Left kidney (tissue), 8 donors: ENCODE measurements at places on chromosomes 12 and 14. TPM values are rescaled to one million over a fixed set of nuclear protein-coding genes. Genes with fewer than 3 reads are reported as not detected.

GRCh38 chr14:52063052-52063462 lies 5.8 kb downstream of the NID2 start:
- no peak for DNase-seq

Gene SLC38A2
- polyA plus RNA-seq, result 239 TPM

DNA sequence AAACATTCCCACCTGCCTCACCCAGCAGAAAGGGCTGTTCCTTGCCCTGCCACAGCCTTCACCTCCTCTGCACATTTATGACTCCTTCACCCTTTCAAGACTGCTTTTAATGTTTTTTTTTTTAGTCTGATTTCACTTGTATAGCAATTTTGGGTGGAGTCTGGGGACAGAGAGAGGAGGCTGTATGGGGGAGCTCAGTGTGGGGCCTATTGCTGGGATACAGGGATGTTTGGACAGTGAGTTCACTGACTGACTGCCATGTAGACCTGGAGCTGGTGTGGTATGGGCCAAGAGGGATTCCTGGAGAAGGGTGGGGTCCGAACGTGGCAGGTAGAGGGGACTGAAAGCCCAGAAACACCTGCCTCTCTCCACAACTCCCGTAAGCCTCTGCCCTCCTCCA lies 1.9 kb upstream of the KRT85 start:
- DNase-seq, result no peak

DNA sequence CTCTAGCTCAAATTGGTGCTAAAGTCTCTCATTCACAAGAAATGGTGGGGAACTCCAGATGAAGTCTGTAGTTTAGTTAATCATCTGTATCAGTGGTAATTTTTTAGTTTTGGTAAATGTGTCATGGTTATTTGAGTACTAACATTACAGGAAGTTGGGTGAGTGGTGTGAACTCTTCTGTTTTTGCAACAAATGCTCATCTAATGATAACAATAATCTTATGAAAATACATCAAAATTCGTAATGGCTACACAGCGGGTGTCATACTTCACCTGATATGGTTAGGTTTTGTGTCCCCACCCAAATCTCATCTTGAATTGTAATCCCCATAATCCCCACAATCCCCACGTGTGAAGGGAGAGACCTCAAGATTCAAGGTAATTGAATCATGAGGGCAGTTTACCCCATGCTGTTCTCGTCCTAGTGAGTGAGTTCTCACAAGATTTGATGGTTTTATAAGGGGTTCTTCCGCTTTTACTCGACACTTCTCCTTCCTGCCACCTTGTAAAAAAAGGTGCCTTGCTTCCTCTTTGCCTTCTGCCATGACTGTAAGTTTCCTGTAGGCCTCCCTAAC lies 209.3 kb upstream of the FOXN3 start:
- DNase-seq, result no peak

Gene ARHGEF25
- polyA plus RNA-seq, result 30.5 TPM

DNA sequence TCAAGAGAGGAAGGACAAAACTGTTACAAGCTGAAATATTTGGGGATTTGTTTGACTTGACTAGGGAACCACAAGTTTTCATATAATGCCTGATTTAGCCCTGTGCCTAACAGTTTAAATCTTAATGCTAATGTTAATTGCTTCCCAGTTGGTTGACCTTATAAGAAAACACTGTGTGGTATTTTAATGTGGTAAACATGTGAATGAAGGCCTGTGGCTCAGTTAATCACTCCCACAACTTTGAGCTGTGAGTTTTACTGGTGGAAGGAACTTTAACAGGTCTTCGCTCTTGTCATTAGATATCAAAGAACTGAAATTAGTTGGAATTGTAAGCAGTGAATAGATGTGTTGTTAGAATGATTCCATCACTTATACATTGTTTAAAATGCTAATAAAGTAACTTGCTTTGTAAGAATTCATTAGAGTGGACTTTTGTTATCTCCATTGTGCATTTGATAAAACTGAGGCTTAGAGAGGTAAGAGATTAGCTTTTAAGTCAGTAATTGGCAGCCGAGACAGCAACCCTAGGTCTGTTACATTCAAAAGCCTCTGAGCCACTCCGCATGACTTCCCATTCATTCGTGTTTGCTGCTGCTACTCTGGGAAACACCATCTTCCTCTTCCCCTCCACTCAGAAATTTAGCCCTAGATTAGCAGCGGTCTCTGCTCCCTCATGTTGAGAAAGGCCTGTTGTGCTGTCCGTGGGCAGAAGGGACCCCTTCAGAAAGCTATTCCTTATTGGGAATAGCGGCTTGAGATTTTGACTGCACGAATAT lies 1.0 kb upstream of the TBK1 start:
- no peak for DNase-seq

DNA sequence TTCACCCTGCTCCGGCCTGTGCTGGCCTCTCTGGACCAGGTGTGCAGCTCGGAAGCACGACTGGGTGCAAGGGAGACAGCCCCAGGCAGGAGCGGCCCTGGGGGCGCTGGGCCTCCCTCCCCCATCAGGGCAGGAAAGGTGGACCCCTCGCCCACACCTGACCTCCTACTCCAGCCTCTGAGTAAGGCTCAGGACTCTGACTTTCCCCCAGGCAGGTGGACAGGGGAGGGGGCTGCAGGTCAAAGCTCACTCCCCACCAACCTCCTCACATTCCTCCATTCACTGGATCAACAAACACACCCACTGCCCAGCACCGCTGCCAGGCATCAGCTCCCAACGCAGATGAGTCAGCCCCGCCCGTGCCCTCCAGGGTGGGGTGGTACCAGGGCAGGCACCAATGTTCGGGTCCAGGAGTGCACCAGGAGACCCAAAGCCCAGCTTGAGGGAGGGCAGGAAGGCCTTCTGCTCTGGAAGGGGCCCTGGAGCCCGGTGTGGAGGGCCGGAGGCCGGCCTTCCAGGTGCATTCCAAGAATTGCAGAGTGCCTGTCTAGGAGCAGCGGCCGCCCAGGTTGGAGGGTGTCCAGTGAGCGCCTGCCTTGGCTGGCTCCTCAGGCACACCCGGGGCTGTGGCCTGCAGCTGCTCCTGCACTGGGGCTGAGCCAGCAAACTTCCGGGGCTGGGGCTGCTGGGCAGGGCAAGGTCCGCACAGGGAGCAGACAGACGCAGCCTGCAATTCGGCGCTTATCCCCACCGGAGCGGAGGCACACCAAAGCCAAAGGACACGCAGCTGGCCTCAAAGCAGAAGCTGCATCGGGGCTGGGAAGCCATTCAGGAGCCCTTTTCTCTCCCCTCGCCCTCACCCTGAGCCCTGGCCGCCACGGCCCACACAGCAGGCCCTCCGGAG lies 1.6 kb upstream of the INF2 start:
- no peak for DNase-seq

GRCh38 chr12:130401703-130402102 lies 64.0 kb downstream of the PIWIL1 start:
- no peak for DNase-seq

DNA sequence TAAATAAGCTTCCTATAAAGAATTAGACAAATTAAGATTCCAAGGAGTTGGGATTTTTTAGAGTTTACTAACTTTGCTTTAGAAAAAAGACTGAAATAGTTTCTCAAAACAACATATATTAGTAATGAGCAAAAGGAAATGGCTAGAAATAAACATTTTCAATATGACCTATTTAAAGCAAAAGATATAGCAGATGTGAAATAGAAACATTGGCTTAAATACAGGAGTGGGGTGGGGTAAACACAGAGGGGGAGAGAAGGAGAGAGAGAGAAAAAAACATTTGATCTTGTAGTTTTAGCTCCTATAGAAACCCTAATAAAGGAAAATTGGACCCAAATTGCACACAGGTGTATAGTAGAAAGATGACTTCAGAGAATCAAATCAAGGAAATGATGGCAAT lies 794.5 kb downstream of the MED13L start:
- no peak for DNase-seq

DNA sequence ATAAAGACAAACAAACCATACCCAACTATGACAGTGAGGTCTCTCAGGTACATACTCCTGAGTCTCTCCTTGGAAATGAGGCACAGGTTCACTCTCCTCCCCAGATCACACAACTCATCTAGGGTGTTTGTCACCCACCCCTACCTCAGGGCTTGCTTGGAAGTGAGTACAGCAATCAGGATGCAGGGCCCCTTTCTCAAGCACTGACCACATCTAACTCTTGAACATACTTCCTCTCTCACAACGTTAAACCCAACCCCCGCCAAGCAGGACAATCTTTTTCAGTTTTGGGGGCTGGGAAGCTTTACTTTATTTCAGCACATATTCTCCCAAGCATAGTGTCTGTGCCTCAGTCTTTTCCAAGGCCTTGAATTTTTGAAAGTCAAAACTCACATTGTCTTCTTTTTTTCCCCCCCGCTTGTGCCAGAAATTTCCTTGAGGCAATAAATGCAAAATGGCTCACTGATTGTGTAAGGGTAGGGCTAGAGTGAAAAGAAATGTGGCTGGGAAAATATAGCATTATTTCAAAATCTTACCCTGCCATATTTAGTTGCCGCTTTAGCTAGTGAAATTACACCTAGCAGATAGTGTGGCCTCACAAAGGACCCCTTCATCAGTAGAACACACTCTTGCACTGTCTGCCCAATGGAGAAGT lies 2.4 kb upstream of the GPR65 start:
- DNase-seq, result no peak

- peak; percentile 4 for DNase-seq
Observed at GRCh38 chr14:21723431-21724045, 49.9 kb upstream of the OR4E1 start.

DNA sequence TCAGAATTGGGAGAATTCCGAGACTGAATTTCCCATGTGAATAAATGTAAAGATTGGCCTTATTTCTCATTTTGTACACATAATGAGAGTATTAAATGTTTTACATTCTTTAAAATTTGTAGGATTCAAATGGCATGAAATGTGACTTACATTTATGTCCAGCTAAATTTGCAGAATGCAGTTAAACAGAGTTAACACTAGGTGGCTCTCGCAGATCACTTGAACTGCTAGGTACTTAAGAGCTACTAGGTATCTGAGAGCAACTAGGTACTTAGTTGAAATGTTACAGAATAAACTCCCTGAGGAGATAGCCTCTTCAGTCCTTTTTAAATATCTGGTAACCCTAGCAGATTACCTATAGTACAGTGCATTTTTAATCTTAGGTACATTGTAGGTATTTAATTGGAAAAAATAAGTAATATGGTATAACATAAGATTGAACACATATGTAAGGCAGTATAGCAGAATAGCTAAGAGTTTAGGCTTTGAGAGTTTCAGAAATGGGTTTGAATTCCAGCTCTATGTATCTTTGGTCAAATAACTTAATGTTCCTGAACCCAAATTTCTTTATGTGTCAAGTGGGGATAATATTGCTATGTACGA lies 73.8 kb downstream of the KIAA0586 start:
- DNase-seq, result peak; percentile 55

Gene CCDC88C
- 42.5 TPM for polyA plus RNA-seq

Gene BHLHE41
- 2.2 TPM for polyA plus RNA-seq

DNA sequence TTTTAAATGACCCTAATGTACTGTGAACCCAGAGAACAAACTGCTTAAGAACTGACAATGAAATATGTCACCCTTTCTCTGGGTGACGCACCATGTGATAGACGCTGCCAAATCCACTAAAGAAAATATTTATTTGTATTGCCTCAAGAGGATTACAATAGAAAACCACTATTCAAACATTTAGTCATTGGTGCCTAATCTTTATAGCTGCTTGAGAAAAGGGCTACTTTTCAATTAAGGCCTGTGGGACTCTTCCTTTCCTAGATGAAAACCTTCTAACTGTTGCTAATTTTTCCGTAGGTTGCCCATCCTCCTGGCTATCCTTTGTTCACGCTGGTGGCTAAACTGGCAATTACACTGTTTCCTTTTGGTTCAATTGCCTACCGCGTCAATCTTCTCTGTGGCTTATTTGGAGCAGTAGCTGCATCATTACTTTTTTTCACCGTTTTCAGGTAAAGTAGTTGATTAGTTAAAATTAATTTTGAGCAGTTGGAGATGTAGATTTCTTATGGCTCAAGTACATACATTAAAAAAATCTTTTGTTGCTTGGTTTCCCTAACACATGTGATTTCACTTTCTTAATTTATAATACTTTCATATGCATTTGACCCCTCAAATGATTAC lies 6.0 kb downstream of the TMEM260 start:
- no peak for DNase-seq

DNA sequence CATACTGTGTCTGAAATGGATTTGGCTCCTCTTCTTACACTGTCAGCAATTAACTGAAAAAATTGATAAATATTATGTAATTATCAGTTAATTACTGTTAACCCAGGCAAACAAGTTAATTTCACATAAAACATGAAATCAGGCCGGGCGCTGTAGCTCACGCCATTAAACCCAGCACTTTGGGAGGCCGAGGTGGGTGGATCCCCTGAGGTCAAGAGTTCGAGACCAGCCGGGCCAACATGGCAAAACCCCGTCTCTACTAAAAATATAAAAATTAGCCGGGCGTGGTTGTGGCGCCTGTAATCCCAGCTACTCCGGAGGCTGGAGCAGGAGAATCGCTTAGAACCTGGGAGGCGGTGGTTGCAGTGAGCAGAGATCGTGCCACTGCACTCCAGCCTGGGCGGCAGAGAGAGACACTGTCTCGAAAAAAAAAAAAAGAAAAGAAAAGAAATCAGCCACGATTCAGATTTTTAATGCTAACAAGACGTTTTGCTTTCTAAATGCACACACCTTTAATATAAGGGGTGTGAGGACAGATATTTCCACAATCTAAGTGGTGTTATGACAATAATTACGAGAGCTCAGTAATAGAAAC lies 473 bp upstream of the TMEM19 start:
- no peak for DNase-seq

GRCh38 chr12:15931590-15932053 lies 20.5 kb downstream of the DERA start:
- DNase-seq, result no peak

GRCh38 chr12:109715310-109716091 lies 1.9 kb downstream of the FAM222A start:
- no peak for DNase-seq

DNA sequence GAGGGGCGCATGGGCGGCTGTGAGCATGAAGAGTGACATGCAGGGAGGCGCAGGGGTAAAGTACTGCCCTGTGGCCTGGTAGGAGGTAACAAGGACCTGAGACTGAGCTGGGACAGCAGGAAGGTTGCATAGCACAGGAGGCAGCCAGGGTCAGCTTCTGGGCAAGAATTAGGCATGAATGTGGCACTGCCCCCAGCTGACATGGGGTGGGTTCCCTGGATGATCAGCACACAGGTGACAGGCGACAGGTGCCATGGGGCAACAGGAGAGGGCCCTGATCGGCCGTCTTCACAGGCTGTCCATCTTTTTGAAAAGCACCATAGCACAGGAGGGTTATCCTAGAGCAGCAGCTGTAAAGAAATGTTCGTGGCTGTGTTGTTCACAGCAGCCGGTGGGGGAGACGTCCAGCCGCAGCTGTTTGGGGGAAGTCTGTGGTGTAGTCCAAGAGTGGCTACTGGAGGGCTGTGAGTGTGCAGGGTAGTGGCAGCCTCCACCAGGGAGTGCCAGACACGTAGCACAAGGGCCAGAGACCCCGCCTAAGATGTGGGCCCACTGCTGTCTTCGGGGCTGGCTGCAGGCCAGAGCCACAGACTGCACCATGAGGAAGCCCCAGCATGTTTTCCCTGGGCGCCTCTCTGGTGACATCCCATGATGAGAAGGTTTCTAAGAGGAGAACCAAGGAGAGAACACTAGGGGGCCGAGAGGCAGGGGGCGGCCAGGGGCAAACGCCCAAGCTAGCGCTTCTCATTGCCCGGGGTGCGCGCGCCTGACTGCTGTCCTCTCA lies 8.4 kb downstream of the CLBA1 start:
- DNase-seq, result no peak

Gene SLC41A2
- 6.6 TPM for polyA plus RNA-seq
